ENCODE measurements at places on chromosomes 13 and 19.

DNA sequence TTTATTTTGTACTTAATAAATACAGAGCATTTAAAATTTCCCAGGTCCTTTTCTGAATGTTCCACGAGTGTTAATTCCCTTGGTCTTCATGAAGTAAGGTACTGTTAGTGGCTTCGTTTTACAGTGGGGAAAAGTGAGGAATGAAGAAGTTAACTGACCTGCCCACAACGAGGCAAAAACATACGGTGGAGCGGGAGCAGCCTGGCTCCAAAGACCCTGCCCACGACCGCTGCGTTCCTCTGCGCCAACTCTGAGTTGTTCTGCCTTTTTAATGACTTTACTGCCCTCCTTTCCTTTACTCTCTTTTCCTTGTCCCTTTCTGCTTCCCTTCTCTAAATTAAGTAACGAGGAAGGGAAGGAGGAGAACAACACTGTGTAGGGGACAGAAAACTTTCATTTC lies 392.9 kb downstream of the PCDH9 start:
- DNase-seq: no peak

GRCh38 chr13:76994281-76994680 lies 2.4 kb downstream of the CLN5 start:
- DNase-seq: no peak

DNA sequence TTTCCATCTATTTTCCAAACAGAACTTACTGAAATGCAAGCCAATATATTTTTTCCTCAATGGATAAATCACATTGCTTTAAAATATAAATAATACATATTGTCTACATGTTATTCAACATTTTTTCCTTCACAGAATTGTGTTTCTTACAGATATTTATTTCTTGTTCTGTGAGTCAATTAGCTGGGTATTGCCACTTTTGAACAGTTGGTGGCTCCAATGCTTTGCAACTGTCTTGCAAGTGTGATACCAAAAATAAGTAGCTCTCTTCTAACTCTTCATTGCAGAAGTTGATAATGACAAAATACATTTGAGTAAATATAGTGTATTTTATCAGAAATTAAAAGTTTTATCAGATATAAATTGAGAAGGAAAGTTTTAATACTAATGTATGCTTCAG lies 17.1 kb upstream of the GPC5 start:
- DNase-seq: peak; percentile 47

DNA sequence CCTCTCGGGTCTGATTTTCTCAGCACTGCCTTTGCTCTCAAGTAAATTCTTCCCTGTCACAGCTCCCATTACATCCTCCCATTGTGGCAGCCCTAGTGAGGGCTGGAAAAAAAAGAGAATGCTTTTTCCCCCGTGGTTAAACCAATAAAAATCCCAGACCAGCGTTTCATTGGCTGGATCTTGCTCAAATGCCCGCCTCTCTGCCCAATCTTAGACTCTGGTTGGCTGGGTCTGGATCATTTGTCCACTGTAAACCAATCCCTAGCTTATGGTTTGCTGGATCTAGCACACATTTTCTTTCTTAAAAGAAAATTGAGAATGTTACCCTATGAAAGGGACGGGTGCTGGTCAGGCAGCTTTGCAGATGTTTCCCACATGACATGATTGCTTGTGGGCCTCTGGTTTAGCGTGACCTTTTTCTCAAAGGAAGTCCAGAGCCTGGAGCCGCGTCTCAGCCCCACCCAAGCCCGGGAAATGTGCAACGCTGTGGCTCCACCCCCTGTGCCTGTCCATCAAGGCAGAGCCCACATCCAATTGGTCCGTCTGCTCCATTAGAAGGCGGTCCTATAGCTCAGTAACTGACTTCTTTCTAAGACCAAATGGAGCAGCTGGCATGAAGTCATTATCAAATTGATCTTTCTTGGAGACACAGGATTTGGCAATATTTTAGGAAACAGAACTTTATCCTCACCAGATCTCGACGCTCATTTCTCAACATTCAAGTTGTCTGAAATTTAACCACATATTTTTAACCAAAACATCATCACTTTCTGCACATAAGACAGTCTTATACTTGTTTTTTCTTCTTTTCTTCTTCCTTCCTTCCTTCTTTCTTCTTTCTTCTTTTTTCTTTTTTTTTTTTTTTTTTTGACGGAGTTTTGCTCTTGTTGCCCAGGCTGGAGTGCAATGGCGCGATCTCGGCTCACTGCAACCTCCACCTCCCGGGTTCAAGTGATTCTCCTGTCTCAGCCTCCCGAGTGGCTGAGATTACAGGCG lies 2.6 kb upstream of the MCEMP1 start:
- DNase-seq: peak; percentile 26

DNA sequence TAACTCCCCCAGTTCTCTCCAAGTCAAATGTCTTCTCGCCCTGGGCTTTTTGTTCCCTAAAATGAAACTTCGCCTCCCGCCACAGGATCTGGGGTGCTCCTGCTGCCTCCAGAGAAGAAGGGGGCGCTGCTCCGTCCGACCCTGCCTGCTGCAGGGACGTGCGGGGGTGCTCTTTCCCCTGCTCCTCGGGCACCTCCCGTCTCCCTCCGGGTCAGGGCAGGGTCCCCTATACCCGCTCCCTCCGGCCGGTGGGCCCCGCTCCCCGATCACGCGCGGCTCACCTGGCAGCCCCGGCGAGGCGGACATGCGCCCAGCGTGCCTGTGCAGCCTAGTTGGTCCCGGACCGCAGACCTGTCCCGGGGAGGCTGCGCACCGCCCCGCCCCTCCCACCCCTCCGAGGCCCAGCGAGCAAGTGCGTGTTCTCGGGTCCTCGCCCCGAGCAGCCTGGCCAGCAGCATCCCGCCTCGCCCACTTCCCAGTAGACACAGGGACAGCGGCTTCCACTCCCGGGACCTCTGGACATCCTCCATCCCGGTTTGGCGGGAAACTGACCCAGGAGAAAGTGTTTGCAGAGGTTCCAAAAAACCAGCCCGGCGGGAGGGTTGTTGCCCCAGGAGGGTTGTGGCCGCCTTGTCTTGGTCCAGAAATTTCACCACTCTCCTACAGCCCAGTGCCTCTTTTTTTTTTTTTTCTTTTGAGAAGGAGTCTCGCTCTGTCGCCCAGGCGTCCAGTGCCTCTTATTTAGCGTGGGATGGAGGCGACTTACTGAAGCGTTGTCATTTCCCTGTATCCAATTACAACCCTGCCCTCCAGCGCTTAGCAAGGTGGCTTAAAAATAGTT lies at the start of gene OXGR1:
OXGR1 (minus strand) TSS at position 460 of the 841 bp plus-strand sequence. CDS start 6,717 bp downstream, outside the sequence.
- peak; percentile 26 for DNase-seq

DNA sequence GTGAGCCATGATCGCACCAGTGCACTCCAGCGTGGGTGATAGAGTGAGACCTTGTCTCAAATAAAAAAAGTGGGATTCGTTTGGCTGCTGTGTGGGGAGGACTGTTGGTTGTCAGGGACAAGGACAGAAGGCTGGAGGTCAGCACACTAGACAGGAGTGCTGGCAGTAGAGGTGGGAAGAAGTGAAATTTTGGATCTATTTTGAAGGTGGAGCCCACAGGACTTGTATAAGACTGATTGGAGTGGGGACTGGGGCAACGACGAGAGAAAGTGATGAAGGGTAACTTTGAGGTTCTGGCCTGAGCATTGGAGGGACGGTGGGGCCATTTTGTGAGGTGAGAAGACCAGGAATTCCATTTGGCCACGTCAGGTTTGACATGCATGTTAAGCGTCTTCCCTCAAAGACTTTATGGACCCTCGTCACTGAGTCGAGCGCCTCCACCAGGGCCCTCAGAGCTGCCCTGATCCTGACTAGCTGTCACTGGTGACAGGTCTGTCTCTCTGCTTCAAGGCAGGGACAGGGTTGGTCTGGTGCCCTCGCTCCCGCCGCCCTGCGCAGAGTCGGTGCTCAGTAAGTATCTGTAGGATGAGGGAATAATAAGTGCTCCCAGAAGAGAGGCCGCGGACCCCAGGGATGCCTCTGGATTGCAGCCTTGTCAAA lies 673 bp downstream of the CTU1 start:
- DNase-seq: peak; percentile 47

GRCh38 chr19:5492281-5492634 lies 37.0 kb downstream of the ZNRF4 start:
- DNase-seq: no peak

- DNase-seq: no peak
These were observed 39.3 kb upstream of the MCF2L start for GRCh38 chr13:112929783-112930055.

DNA sequence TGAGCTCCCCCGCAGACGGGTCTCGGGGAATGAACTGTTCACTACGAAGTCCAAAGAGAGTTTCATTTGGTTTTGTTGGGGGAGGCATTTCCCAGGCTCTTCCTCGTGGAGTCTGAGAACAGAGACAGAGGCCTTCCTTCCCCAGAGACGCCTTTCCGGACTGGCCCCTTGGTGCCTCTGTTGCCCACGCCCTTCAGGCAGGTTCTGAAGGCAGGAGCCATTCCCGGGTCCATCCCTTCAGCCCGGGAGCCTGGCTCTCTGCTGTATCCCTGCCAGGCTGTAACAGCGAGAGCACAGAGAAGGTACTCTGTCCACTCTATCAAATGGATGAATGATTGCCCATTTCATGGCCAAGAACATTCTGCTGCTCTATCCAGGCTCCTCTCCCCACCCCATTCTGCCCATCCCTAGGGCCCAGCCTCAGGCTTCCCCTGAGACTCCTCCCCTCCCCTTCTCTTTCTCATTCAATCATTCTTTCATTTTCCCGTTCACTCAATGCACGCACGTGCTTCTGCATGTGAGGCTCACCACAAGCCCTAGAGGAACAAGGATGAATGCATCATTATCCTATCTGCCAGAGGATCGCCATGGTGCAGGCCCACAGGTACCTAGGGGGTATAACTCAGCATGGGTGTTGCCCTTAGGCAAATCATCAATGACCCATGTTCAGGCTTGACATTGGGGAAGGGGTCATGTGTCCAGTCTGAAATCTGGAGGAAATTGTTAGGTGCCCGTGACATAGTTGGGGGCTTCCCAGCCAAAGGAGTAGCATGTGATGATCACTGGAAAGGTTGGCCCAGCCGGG lies 298.6 kb downstream of the ZNF536 start:
- DNase-seq: no peak

- no peak for DNase-seq
These were observed 47.0 kb upstream of the CALM3 start for GRCh38 chr19:46554161-46554560.

GRCh38 chr13:75779393-75779792 lies 143.3 kb downstream of the LMO7 start:
- no peak for DNase-seq

DNA sequence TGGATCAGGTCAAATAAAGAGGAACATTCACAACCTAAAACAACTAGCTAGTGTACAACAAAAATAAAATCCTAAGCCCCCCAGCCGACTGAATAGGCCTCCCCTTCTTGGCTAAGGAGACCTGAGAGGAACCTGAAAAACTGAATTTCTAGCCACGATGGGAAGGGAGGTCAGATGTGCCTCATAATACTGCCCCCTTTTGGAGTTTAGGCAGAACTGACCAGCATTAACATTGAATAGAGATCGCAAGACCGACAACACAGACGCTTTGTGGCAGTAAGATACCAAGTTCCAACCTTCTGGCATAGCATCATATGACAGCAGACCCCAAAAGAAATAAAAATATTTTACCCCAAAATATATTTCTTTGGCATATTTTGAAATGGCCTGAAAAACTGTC lies 15.9 kb downstream of the CBY2 start:
- peak; percentile 36 for DNase-seq

GRCh38 chr19:29622166-29623070 lies 16.3 kb downstream of the POP4 start:
- peak; percentile 71 for DNase-seq

GRCh38 chr19:2575734-2576481 lies 100.0 kb downstream of the GADD45B start:
- no peak for DNase-seq

- DNase-seq: peak; percentile 34
These were observed 172.3 kb upstream of the KLF12 start for GRCh38 chr13:74306496-74306895.

GRCh38 chr19:10797541-10798256 lies 38.3 kb downstream of the TMED1 start:
- DNase-seq: no peak

- peak; percentile 46 for DNase-seq
These were observed at the start of gene GJA3 for GRCh38 chr13:20160306-20161274. Gene GJA3 (minus strand): TSS chr13:20161052. CDS start chr13:20143288, 17,764 bp downstream.

DNA sequence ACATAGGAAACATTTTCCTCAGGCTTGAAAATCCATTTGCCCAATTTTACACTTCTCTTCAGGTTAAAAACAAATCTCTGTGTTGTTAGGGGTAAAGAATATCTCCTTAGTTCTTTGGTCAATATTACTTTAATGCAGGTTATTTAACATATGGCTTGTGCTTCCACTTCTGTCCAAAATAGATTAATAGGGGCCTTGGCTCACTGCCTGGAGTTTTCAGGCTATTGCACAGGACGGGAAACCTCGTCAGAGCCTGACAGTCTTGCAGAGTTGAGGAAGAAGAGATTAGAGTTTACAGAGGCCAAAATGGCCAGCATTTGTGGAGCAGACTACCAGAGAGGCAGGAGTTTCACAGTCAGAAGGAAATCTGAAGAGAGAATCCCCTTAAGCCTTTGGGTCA lies 863.9 kb upstream of the GPC6 start:
- peak; percentile 6 for DNase-seq

GRCh38 chr13:20679879-20680278 lies 23.6 kb upstream of the IL17D start:
- DNase-seq: no peak

DNA sequence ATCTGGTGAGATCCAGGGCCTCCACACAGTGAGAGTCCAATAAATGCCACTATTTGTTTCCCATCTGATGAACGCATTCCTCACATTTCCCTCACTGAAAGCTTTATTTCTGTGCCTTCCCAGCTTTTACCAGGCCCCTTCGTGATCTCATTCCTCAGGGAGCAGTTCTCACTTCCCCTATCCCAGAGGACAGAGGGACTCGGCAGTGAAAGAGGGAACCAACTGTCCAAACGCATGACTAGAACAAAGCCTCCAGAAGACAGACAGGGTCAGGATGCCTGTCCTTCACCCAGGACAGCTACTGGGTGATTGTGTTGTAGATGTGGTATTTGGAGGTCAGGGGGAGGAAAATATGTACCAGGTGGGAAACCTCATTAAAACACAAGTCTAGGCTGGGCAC lies 2.0 kb upstream of the ZBTB45 start:
- no peak for DNase-seq

DNA sequence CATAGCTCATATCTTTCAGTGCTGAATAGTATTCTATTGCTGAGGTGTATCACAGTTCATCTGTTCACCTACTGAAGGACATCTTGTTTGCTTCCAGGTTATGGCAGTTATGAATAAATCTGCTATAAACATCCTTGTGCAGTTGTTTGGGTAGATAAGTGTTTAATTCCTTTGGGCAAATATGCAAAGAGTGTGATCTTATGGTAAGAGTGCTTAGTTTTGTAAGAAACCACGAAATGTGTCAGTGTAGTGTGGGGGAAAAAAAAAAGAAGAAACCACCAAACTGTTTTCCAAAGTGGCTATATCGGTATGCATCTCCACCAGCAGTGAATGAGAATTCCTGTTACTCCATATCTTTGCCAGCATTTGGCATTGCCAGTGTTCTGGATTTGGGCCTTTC lies 93.3 kb downstream of the PIBF1 start:
- peak; percentile 35 for DNase-seq

DNA sequence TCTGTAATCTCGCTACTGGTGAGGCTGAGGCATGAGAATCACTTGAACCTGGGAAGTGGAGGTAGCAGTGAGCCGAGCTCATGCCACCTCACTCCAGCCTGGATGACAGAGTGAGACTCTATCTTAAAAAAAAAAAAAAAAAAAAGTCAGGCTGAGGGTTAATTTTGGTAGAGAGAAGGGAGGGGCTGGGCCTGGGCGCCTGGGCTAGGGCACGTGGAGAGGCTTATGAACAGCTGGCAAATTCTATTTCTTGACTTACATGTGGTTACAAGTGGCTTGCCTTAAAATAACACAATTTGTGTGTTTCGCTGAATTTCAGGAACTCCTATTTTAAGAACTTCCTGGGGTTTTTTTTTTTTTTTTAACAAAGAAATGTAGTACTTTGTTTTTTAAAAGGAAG lies 47.6 kb upstream of the MAP3K10 start:
- DNase-seq: no peak
